ENCODE measurements at places on chromosomes 3 and 15. TPM values are rescaled to one million over a fixed set of nuclear protein-coding genes. Genes with fewer than 3 reads are reported as not detected.

- no peaks in the 10 kb centered on the region for H3K27me3 ChIP-seq
- no peak overlapping the region for H3K27ac ChIP-seq
- no peaks in the 10 kb centered on the region for H3K4me1 ChIP-seq
- no peak overlapping the region for H3K4me3 ChIP-seq
- no peak for DNase-seq
- no peaks in the 10 kb centered on the region for H3K36me3 ChIP-seq
Measured at GRCh38 chr3:134858441-134859035, 63.5 kb downstream of the EPHB1 start.

- DNase-seq, result no peak
- no peak overlapping the region for H3K4me3 ChIP-seq
- H3K36me3 ChIP-seq, result no peaks in the 10 kb centered on the region
- H3K27ac ChIP-seq, result no peak overlapping the region
- no peaks in the 10 kb centered on the region for H3K27me3 ChIP-seq
Measured at GRCh38 chr3:350871-351371, 154.4 kb downstream of the CHL1 start.

DNA sequence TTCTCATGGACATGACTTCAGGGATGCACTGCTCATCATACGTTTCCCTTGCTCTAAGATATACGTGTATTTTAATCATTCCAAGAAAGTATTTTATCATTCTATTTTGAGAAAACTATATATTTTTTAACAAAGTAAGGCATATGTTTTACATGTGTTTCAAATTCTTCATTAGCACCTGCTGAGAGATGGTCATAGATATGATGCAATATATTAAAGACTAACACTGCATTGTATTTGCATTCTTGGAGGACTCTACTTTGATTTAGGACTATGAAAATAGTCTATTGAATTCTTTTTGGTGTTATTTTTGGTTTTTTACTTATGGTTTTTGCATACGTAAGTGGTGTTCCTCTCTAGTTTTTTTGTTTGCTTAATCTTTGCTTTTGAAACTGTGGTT, 54.2 kb upstream of the MTMR10 start:
- no peaks in the 10 kb centered on the region for H3K4me1 ChIP-seq
- H3K27me3 ChIP-seq, result no peaks in the 10 kb centered on the region
- H3K27ac ChIP-seq, result no peak overlapping the region
- H3K36me3 ChIP-seq, result no peaks in the 10 kb centered on the region
- DNase-seq, result no peak
- H3K4me3 ChIP-seq, result no peak overlapping the region

GRCh38 chr3:36919439-36920160, 25.3 kb downstream of the TRANK1 start:
- no peak overlapping the region for H3K4me3 ChIP-seq
- H3K27ac ChIP-seq, result no peak overlapping the region
- no peaks in the 10 kb centered on the region for H3K4me1 ChIP-seq
- H3K27me3 ChIP-seq, result no peaks in the 10 kb centered on the region

- H3K27ac ChIP-seq, result no peak overlapping the region
- peaks cover 4% of the 10 kb centered on the region for H3K4me1 ChIP-seq
- H3K4me3 ChIP-seq, result no peak overlapping the region
- peaks cover 5% of the 10 kb centered on the region for H3K27me3 ChIP-seq
- H3K36me3 ChIP-seq, result no peaks in the 10 kb centered on the region
Measured at GRCh38 chr3:139129892-139130291, 85.2 kb upstream of the PRR23C start.

DNA sequence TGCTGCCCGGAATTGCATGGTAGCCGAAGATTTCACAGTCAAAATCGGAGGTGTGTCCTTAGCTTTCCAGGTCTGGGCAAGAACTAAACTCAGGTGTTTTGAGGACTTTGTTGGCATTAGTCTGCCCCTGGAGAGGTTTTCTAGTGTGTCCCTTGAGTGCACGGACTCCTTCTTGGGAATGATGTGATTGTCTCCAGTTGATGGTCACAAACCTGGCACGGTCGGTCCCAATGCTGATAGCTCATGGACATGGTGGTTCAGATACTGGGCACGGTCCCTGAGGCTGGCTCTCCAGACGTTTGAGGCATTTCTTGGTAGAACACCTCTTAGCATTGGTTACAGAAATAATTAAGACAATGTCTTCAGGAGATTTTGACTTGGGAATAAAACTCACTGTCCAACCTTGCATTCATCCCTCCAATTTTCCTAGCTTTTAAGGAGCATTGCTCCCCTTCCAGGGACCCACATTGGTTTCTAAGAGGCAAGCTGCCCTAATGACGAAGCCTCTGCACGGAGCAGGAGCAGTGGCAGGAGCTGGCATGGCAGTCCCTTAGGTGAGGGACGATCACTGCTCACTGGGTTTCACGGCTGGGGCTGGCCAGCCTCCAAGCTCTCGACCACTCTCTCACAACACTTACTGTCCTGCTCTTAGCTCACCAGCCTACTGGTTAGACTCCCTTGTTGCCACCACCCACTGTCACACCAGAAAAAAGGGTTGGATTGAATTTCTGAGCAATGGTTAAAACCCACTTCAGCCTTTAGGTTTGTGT, 68.1 kb downstream of the PGPEP1L start:
- H3K4me3 ChIP-seq, result no peak overlapping the region
- no peak for DNase-seq
- no peak overlapping the region for H3K27ac ChIP-seq
- peaks cover 22% of the 10 kb centered on the region for H3K36me3 ChIP-seq
- H3K27me3 ChIP-seq, result no peaks in the 10 kb centered on the region

GRCh38 chr15:58492661-58493397, 61.0 kb downstream of the LIPC start:
- no peaks in the 10 kb centered on the region for H3K4me1 ChIP-seq
- no peak overlapping the region for H3K27ac ChIP-seq
- H3K36me3 ChIP-seq, result no peaks in the 10 kb centered on the region
- peaks cover 3% of the 10 kb centered on the region for H3K27me3 ChIP-seq
- no peak for DNase-seq
- no peak overlapping the region for H3K4me3 ChIP-seq

- H3K27ac ChIP-seq, result peak overlapping the region; percentile 95
- DNase-seq, result peak; percentile 77
- no peaks in the 10 kb centered on the region for H3K27me3 ChIP-seq
- H3K4me1 ChIP-seq, result peaks cover 31% of the 10 kb centered on the region
- H3K4me3 ChIP-seq, result peak overlapping the region; percentile 86
Measured at GRCh38 chr15:29822684-29823459, 604 bp upstream of the TJP1 start.

DNA sequence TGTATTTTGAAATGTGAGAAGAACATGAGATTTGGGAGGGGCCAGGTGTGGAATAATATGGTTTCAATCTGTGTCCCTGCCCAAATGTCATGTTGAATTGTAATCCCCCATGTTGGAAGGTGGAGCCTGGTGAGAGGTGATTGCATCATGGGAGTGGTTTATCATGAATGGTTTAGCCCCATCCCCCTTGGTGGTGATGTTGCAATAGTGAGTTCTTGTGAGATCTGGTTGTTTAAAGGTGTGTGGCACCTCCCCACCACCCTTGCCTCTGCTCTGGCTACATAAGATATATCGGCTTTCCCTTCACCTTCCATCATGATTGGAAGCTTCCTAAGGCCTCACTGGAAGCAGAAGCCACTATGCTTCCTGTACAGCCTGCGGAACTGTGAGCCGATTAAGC, 23.9 kb upstream of the TMEM108 start:
- H3K36me3 ChIP-seq, result no peaks in the 10 kb centered on the region
- DNase-seq, result no peak
- no peaks in the 10 kb centered on the region for H3K27me3 ChIP-seq
- H3K4me3 ChIP-seq, result no peak overlapping the region

DNA sequence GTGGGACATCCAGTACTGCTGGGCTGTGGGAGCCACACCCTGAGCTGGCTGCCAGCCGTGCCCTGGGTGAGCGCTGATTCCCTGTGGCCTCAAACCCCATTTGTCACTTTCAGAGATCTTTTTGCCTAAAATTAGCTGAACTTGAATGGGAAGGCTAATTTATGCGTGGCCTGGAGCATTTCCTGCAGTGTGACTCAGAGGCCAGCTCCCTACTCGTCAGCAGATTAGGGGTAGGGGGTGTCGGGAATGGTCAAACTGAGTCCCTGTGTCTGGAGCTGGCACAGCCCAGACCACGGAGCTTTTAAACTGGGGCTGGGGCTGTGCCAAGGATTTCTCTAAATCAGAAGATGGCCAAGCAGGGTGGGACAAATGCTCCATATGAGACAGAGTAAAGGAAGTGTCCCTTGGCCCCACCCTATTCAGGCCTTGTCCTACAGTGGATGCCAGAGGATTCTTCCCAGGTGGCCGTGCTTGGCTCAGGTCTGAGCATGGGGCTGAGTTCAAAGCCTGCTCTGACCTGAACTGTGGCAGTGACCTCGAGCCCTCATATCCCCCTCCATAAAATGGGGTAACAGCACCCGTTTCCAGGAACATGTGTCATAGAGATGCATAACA, 59.7 kb downstream of the ATP2B2 start:
- H3K4me1 ChIP-seq, result peaks cover 17% of the 10 kb centered on the region
- H3K4me3 ChIP-seq, result no peak overlapping the region
- peak; percentile 91 for DNase-seq
- H3K27me3 ChIP-seq, result peaks cover 8% of the 10 kb centered on the region
- H3K36me3 ChIP-seq, result no peaks in the 10 kb centered on the region

The CHRD gene
- 0.29 TPM for total RNA-seq

Data from osteoblast (primary cell).